Kidney (tissue), 22 donors: ENCODE measurements at places on chromosomes 6 and 20.

DNA sequence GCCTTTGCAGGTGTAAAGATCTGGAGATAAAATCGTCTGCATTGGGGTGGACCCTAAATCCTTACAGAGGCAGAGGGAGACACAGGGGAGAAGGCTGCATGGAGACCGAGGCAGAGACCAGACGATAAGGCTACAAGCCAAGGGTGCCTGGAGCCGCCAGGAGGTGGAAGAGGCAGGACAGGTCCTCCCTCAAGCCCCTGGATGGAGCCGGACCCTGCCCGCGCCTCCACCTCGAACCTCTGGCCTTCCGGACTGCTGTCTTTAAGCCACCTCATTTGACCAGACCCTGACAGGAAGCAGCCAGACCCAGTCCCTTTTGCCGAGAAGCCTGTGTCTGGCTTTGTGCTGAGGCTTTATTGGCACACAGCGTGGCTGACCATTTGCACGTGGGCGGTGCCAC is 183.8 kb downstream of the TAF4 start:
- no peak for DNase-seq

GRCh38 chr6:90494067-90494780 is 92.6 kb downstream of the MAP3K7 start:
- no peak for DNase-seq

GRCh38 chr6:12113190-12113577 is 101.1 kb downstream of the HIVEP1 start:
- no peak for DNase-seq

- DNase-seq: no peak
Observed at GRCh38 chr6:127154509-127154908, 36.0 kb downstream of the RSPO3 start.

GRCh38 chr6:158832026-158832425 is 12.9 kb upstream of the EZR start:
- DNase-seq: no peak

DNA sequence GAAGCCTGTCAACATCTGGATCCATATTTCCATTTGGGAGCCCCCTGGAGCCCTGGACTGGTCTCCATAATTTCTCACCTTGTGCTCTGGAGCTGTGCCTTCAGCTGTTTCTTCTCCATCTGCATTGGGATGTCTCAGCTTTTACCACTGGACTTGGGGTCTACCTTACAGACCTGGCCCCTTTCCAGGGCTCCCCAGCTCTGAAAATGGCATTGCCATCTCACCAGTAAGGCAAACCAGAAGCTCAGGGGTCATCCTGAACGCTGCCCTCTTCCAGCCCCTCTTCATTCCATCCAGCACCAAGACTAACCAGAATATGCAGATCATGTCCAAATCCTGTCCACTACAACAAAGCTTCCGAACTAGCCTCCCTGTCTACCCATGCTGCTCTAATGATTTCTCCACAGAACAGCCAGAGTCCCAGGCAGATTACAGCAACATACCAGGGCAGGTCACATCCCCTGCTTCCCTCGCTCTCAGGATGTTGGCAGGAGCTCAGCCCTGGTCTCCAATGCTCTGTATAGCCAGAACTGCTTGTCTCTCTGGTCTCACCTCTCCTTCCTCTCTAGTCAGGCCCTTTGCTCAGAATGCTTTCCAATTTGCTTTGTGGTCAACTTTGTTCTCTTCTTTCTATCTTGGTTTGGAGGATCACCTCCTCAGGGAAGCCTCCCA is 17.7 kb upstream of the NNAT start:
- no peak for DNase-seq

DNA sequence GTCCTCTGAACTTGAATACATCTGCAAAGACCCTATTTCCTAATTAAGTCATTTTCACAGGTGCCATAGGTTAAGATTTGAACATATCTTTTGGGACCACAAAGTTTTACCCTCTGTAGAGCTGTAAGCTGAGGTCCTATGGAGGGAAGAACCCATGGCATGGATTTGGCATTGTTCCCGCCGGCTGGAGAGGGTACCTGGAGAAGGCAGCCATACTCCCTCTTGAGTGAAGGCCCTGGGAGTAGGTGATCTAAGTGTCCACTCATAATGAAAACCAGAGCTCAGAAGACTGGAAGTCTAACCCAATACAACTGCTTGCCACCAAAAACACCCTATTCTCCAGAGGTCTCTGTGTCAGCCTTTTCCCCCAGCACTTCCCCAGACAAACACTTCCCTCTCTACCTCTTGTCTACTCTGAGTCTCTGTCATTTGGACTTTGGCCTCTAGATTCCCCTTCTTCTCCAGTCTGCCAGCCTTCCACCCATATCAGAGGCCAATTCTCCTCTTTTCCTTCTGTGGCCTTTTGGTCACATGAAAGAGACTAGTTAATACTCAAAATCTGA is 363.9 kb downstream of the MAFB start:
- DNase-seq: no peak

- no peak for DNase-seq
Observed at GRCh38 chr6:35299674-35300073, 2.1 kb downstream of the DEF6 start.

- DNase-seq: no peak
Observed at GRCh38 chr20:63025534-63026331, 19.0 kb upstream of the BHLHE23 start.

DNA sequence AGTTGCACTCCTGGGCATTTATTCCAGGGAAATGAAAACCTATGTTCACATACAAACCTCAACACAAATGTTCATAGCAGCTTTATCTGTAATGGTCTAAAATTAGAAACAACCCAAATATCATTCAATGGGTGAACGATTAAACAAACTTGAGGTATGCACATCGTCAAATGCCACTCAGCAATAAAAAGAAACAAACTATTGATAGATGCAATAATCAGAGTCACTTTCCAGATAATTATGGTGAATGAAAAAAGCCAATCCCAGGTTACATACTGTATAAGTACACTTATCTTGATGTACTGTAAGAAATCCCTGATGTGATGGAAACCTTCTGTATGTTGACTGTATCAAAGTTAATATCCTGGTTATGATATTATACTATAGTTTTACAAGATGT is 38.8 kb downstream of the RNF24 start:
- no peak for DNase-seq

GRCh38 chr6:144411531-144412165 is 126.5 kb downstream of the UTRN start:
- DNase-seq: no peak

DNA sequence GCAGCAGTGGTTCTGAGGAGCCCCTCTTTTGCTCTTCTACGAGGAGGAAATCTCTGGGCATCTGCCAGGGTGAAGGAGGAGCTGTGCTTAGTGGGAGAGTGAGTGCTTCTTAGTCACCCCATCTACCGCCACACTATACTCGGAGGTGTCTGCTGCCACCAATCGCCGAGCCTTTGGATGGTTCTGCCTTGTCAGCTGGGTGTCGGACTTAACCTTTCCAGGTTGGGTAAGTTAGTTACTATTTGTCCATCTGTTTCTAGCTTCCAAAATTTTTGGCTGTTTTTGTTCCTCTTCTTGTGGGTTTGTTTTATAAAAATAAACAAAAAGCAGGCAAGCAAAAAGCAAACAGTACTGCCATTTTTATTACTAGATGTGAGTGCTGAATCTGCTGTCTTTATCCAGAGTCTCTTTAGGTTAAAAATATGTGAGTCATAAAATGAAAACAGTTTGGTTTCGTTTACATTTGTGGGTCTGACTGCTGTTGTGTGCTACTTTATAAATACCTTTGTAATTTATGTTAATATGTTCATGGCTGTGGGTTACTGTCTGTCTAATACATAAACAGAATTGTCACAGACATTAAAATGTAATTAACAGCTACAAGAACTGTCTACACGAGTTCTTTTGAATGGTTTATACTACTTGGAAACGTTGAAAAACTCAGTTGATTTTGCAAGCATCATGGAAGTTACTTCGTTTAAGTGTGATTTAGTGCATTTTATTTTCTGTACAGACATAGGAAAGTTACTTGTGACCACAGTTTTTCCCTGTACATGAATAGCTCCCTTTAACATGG is 89.2 kb downstream of the ARID1B start:
- DNase-seq: no peak

- DNase-seq: no peak
Observed at GRCh38 chr6:74867291-74867690, 338.6 kb downstream of the COL12A1 start.

DNA sequence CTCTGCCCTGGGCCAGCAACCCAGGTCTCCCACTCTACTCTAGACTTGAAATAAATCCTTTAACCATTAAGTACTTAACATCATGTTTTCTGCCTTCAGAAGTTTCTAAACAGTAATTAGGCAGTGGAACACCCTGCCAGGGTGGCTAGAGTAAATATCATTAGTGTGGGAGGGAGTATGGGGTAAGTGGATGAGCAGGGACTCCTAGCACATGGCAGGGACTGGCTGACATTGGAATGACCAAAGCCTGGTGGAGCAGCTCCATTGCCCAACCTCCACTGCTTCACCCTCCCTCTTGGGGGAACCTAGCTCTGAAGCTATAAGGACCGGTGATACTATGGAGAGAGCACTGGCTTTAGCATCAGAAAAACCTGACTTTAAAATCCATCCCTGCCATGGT is 167.1 kb downstream of the MAFB start:
- DNase-seq: no peak

GRCh38 chr6:47086051-47086770 is 44.1 kb upstream of the ADGRF1 start:
- DNase-seq: no peak

GRCh38 chr20:61742097-61742825 is 323.4 kb downstream of the TAF4 start:
- peak; percentile 20 for DNase-seq

DNA sequence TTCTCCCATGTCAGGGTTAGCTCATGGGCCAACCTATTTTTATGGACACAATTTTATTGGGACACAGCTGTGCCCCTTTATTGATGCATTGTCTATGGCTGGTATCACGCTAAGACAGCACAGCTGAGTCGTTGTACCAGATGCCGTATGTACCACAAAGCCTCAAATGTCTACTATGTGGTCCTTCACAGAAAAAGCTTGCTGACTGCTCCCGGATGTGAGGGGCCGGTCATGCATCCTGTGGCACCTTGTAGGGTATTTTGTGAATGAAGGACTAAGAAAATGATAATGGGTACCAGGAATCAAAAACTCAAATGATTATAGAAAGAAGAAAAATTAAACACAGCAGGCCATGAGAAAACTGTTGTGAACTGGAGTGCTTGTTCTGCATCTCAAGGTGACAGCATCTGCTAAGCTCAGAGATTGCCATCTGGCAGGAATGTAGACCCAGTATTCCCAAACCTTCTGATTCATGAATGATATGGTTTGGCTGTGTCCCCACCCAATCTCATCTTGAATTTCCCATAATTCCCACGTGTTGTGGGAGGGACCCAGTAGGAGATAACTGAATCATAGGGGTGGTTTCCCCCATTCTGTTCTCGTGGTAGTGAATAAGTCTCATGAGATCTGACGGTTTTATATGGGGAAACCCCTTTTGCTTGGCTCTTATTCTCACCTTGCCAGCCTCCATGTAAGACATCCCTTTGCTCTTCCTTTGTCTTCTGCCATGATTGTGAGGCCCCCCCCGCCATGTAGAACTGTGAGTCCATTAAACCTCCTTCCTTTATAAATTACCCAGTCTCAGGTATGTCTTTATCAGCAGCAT is 248.5 kb downstream of the TSHZ2 start:
- no peak for DNase-seq

GRCh38 chr6:4466261-4466660 is 309.9 kb upstream of the CDYL start:
- no peak for DNase-seq

GRCh38 chr6:125811259-125811658 is 20.5 kb downstream of the NCOA7 start:
- no peak for DNase-seq

DNA sequence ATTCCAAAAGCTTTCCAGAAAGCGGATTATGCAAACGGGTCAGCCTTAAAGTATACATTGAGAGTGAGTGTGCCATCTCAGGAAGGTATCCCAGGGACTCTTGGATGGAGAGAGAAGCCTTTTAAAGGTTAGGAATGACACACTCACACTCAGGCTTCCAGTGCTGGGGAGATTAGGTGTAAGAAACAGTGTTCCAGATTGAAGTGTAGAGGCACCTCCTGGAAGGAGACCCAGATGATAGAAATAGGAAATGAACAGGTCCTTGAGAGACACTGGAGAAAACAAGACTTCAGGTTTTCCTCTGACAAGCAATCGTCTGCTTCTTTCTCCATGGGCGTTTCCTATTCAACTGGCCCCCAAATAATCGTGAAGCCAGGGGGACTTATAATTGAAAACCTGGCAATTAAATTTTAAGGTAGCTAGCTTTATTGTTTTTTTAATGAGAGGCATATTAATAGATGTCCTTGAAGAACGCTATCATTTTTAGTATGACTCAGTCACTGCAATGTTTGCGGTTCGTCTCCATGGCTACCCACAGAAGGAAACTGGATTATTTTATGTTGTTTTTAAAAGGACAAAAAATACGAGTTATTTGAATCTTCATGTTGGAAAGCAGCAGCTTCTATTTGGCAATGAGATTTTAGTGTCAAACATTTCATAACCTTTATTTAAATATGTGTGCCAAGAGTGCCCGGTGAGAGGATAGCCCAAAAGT is 85.3 kb downstream of the TRMT6 start:
- no peak for DNase-seq
